NCI-H187 (cell line): ENCODE measurements at places on chromosomes 7 and 10.

DNA sequence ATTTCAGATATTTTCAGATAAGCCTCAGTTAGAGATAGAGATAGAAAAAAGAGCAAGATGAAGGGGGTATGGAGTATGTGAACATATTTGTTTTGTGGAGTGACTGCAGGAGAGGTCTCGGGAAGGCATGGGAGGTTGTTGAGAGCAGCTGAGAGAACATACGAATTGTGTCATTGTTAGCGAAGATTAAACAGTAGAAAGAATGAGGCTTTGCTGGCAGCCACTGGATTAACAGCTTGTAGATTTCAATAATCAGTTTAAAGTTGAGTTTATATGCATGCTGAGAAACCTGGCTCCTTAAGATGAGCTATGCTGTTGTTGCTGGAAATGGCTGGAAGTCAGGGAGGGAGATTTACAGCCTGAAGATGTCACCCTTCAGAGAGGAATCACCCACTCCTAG lies 100.9 kb upstream of the SORCS3 start:
- no peak for DNase-seq

- peak; percentile 57 for DNase-seq
Measured at GRCh38 chr10:361203-362081, 226.2 kb downstream of the ZMYND11 start.

- DNase-seq = no peak
Measured at GRCh38 chr7:102036958-102037357, 219.5 kb downstream of the CUX1 start.

GRCh38 chr7:118245267-118246040 lies 20.9 kb downstream of the ANKRD7 start:
- no peak for DNase-seq

GRCh38 chr10:34885011-34885410 lies 69.9 kb upstream of the PARD3 start:
- no peak for DNase-seq

DNA sequence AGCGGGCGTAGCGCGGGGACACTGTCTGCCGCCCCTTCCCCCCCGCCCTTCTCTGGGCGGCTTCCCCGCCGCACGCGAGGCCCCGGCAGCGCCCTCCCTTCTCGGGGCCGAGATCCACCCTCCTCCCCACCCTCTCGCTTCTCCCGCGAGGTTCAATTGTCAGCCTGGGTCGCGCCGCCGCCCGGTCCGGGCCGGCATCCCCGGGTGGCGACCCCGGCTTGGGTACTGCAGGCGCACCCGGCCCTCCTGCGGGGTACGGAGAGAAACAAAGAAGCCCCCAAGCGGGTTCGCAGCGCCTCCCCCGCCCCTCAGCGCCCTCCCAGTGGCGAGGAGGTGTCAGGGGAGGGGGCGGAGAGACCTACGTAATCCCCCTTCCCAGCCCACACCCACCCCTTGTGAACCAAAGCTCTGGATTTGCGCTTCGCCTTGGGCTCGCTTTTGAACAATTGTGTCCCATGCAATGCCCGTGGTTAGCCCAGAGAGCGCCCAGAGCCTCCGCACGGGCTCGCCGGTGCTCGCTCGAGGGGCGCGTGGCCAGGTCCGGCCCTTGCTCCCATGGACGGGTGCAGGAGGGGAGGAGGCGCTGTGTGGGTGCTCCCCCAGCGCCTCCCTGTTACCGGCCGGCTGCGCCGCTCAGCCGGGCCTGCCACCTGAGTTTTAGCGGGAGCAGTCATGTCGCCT lies 634 bp downstream of the HECW1 start:
- no peak for DNase-seq

DNA sequence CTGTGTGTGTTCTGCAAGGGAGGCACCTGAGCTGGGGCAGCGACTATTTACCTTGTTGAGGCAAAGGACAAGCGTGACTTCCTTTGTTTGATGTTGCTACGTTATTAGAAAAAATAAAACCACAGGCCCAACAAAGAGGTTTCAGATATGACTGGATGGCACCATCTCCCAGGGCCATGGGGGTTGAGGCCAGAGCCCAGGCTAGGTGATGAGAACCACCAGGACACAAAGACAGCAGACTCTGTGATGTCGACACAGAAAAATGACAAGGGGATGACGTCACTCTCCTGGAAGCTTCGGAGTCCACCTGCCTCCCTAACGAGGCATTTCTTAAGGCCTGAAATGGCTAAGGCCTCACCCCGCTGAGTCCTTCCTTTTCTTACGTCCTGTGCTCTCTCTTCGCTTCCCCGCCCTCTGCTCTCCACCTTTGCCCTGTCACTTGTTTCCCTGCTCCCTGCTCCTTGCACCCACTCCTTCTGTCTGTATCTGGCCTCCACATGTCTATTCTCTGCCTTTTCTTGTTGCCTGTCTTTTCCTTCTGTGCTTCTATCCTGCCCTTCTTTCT lies 83.0 kb upstream of the ADRB1 start:
- peak; percentile 47 for DNase-seq

DNA sequence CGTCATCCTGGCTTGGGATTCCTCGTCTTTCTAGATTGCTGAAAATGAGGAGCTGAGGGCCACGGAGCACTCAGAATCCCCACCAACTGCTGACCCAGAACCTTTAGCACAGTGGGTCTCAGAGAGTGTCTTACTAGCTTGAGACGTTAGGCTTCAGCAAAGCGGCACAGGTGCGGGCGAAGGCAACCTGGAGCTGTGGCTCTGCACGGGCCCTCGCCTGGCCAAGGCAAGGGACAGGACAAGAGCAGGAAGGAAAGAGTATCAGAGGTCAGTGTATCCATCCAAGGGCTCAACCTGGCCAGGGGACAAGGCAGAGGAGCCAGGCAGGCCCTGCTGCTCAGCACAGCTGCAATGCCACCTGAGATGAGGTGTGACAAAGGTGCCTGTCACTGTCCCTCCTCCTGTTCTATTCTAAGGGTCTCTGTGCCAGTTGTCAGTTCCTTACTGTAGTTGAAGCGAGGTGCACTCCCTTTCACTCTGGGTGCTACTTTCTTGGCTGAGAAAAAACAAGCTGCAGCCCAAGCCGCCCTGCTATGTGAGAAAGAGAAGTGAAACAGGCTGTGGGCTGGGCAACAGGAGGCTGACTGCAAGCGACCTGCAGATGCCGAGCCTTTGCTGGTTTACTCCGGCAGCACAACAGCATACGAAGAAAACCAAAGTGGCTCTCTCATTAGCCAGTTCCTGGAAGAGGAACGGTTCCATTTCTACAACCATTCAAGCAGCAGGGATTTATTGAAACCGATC lies 33.3 kb upstream of the KDM7A start:
- DNase-seq = no peak

DNA sequence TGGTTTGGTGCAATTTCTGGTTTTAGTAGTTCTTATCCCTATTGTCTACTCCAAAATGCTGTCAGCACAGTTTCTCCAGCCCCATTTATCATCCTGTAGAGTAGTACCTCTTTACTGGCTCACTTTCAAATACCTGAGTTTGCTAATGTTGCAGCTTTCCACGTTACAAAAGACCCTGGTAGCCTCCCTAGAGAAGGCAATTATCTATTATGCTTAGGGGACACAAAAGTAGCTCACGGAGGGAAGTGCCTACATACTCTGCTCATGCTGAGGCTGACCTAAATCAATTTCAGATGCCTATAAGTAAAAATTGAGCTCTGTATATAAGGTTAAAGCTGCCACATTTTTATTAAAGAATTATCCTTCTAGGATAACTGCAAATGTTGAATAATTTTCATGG lies 603.6 kb downstream of the CNTNAP2 start:
- DNase-seq = no peak

DNA sequence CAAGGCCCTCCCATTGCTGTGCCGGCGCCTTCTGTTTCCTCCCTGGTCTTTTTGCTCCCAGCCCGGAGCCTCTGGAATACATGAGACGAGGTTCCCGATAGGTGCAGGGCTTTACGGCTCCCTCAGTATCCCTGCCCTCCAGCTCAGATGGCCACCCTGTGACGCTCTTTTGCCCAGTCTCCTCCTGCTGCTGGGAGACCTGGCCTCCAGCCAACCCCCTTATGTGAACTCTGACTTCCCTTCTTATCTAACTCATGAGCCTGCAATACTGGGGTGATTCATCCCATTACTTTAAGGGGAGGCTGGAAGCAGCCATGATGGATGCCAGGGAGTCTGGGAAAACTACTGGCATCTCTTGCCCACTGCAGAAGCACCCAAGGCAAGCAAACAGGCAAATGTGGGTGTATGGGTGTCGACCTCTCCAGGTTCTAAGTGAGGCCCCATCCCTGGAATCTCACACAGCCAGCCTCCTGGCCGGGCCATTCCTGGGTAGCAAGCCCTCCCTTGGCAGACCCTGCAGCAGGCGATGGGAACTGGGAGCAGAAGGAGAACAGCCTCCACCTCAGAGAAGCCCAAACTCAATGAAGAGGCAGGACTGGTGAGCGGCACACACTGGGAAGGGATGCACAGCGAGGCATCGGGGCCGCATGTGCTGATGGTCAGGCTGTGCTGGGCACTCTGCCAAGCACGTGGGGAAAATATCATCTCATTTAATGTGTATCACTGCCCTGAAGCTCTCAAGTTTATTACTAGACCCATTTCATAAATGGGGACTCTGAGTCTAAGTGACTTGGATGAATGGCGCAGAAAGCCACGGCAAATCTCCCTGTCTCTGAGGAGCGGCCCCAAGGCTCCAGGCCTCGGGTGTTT lies 97.5 kb downstream of the FAM53B start:
- no peak for DNase-seq

DNA sequence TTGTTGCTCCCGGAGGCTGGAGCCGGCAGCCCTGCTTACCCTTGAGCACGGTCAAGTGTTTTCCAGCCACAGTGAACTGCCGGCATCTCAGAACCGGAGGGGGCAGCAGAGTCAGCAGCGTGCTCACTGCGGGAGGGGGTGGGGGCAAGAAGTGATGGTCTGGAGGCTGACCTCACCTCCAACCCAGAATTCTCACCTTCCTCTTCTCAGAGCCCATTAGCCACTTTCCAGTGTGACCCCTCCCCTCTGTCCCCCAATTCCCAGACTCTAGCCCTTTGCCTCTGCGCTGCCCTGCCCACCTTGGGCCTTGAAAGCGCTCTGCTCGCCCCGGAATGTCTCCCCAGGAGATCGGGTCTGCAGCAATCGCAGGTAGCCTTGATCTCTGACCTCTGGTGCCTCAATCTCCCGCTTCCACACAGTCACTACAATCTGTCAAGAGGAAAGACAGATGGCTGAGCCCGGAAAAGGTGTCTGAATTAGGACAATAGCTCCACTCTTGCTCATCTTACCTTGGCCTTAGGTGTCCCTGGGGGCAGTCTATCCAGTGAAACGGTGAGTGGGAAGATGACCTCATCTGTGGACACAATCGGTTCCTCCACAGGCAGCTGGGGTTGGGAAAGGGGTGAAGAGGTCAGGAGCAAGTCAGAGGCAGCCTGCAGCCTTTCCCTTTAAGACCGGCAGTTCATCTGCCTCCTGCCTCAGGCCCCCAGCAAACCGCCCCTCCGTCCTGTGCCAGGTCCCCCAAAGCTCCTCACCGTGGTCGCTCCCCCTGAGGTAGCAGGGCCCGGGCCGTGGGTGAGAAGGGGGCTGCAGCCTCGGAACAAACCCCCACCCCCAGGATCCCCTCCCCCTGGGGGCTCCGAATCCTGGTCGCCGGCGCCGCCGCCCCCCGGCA lies 942 bp downstream of the TRAPPC14 start:
- DNase-seq = no peak

- DNase-seq = no peak
Measured at GRCh38 chr10:42933448-42934340, 143.2 kb upstream of the RET start.

DNA sequence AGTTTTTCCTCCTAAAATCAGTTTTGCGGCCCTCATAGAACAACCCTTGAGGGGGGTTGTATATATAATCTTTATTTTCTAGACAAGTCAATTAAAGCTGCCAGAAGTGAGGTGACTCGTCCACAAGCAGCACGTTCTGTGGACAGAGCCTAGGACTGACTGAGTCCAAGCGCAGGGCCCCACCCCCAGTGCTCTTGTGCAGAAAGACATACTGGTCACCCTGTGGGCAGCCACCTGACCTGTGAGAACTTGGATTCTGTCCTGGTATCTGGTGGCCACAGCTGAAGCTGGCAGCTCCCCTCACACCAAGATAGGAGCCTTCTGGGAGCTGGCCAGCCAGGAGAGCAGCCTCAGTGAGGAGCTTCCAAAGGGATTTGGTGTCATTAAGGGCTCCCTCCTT lies 89.3 kb downstream of the GRK5 start:
- DNase-seq = no peak

- no peak for DNase-seq
Measured at GRCh38 chr10:3469639-3470020, 297.0 kb upstream of the PITRM1 start.

DNA sequence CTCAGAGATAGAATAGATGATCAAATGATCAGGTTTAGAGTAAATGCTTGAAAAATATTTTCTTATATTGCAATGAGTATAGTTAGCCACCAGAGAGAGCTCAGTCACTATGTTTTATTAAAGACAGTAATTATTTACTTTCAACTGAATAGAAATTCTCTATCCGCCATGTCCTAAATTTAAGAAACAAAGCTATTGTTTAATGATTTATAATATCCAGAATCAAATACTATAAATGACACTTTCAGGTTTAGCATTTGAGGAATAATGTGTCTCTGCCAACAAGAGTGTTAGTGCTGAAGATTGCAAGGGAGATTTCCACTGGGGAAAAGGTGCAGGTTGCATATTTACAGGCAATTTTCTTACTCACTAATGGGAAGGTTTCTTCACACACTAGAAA lies 184.7 kb downstream of the DGKB start:
- DNase-seq = no peak

GRCh38 chr7:102460467-102460866 lies 4.2 kb downstream of the ALKBH4 start:
- DNase-seq = no peak

GRCh38 chr10:58475322-58476277 lies 37.1 kb upstream of the BICC1 start:
- no peak for DNase-seq

GRCh38 chr7:18547509-18548187 lies 52.1 kb downstream of the HDAC9 start:
- DNase-seq = no peak

GRCh38 chr7:115680921-115681320 lies 349.6 kb downstream of the TFEC start:
- DNase-seq = peak; percentile 43

- DNase-seq = no peak
Measured at GRCh38 chr10:37754538-37755323, 102.7 kb downstream of the ZNF248 start.

- DNase-seq = no peak
Measured at GRCh38 chr10:59887006-59887405, 19.4 kb downstream of the CCDC6 start.

GRCh38 chr10:12208460-12208859 lies 12.5 kb downstream of the CDC123 start:
- no peak for DNase-seq
